Activated gamma-delta T cell (primary cell): ENCODE measurements at places on chromosomes 7 and 10.

GRCh38 chr7:117068511-117069145 is 115.3 kb downstream of the ST7 start:
- DNase-seq, result no peak

DNA sequence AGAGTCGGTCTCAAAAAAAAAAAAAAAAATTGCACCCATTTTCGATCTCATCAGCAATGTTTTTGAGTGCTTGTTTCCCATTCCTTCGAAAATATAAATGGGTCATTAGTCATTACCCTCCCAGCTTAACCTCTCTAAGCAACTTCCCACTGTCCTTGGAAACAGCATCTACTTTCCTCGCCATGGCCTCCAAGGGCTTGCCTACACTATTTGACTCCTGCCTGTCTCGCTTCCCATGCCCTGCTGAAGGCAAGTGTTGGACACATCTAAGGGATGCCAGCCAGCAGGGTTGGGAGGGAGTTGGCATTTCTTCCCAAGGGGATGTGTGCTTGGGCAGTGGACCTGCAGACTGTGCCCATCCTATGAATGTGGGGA is 12.7 kb upstream of the RHBDD2 start:
- DNase-seq, result no peak

GRCh38 chr10:79061441-79062315 is 7.1 kb upstream of the ZMIZ1 start:
- no peak for DNase-seq

GRCh38 chr7:147824671-147825070 is 765.9 kb upstream of the C7orf33 start:
- DNase-seq, result no peak

DNA sequence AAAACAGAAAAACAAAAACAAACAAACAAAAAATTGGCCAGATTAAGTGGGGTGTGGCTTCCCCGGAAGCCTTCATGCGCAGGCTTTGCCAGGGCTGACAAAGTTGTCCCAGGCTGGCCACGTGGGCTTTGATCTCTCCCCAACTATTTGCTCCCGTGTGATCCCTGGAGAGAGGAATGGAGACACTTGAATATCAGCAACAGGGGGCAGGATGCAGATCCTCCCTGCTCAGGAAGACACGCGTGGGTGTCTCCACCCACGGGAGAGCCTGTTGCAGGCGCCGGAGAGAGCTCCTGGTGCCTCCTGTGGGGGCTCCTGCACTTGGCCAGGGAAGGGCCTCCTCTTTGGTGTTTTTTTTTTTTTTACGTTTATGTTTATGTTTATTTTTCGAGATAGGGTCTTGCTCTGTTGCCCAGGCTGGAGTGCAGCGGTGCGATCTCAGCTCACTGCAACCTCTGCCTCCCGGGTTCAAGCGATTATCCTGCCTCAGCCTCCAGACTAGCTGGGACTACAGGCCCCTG is 19.0 kb downstream of the TRIM56 start:
- no peak for DNase-seq

GRCh38 chr10:18179891-18180290 is 39.7 kb downstream of the CACNB2 start:
- no peak for DNase-seq

DNA sequence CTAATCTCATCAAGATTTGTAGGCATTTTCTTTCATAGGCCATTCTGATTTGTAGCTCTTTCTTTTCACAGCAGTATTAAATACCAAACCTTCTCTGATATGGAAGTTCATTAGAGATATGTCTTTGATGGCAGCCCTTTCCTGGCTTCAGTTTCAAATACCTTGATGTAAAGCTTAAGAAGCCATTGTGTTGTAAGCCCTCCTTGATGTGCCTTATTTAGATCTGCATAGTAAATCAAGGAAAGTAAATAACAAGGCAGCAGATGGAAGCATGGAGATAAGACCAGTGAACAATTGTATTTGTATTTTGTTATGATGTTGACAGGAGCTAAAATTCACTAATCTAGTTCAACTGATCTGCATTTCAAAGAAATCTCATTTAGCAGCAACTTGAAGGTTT is 234.9 kb upstream of the PPP1R3A start:
- no peak for DNase-seq

DNA sequence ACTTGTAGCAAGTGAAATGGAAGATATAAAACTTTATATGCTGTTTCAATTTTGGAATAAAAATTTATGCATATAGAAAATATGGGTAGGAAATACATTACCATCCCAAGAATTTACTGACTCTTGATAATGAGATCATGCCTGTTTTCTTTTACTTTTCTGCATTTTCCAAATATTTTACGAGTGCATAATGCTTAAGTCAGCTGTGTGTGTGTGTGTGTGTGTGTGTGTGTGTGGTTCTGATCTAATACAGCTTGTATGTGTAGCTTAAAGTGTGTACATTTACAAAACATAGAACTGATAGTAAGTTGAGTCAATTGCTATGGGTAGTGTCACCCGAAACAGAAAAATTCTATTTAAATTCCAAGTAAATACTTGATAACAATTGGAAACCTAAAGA is 315.9 kb upstream of the LRRN3 start:
- DNase-seq, result no peak

DNA sequence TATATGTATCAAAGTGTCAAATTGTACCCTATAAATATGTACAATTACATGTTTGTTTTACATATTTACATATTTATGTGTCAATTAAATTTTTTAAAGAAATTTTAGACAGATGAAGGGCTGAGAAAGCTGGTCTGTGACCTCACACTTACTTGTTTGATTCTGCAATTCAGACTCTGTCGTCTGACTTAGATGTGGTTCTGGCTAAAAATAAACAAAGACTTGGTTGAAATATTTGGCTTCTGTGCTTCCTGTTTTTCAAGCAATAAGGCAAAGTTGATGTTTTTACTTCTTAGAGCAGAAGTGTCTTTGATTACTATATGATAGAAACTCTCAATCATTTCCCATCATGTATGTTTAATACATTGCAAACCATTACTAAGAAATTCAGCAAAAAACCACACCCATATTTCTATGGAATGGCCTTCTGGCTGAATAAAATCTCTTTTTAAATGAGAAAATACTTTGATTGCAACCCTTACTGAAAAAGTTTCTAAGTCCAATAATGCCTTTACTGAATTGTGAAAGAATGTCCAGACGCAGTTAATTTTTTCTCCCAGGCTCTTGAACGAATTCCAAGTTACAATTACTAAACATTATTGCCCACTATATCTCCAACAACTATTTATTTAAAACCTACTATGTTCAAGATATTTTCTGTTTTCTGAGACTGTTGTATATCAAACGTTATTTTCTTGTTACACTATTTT is 59.5 kb upstream of the PRKG1 start:
- DNase-seq, result no peak
